Suppressor macrophage (primary cell): ENCODE measurements at places on chromosomes 7 and 10.

- peak; percentile 31 for DNase-seq
Observed at GRCh38 chr7:25216837-25217236, 11.4 kb downstream of the NPVF start.

- no peak for DNase-seq
Observed at GRCh38 chr7:47406801-47407129, 175.1 kb downstream of the TNS3 start.

- DNase-seq, result no peak
Observed at GRCh38 chr10:16832351-16833080, 15.3 kb upstream of the RSU1 start.

DNA sequence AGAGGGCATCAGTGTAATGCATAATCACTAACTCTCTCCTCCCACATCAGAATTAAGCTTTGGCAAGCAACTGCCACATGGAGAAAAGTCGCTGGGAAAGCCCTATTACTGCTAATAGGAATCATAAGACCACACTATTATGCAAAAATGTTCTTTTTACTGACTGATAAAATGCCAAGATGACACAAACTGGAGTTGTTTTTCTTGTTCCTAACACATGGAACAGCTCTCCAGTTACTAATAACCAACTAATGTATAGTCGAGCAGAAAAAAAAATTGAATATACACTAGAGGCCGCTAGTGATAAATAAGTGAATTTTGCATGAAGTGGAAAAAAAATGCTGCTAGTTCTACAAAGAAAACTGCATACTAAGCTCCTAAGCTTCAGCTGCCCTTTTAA lies 165.6 kb downstream of the TPK1 start:
- DNase-seq, result no peak

DNA sequence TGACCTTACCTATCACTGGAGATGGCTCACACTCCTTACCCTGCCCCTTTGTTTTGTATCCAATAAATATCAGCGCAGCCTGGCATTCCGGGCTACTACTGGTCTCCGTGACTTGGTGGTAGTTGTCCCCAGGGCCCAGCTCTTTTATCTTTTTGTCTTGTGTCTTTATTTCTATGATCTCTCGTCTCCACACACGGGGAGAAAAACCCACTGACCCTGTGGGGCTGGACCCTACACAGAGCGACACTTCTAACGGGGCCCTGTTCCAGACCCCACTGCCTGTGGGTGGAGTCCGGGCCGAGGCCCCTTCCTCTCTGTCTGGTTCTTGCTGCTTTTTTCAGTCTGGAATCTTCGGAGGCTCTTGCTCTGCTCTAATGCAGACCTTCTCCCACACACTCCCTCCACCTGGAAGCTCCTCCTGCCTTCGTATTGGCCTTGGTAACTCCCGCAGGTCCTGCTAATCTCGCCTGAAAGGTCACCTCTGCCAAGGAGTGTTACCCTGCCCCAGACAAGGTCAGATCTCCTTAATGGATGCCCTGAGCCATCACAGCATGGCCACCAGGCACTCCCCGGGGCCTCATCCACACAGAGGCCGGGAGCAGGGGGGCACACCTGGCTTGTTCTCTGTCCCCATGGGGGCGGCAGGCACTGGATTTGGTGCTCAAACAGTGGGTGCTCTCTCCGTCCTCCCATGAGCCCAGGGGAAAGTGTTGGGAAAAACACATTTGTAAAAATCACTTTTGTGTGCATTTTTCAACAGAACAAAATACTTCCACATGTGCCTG lies 531.7 kb downstream of the PTPRN2 start:
- DNase-seq, result no peak

DNA sequence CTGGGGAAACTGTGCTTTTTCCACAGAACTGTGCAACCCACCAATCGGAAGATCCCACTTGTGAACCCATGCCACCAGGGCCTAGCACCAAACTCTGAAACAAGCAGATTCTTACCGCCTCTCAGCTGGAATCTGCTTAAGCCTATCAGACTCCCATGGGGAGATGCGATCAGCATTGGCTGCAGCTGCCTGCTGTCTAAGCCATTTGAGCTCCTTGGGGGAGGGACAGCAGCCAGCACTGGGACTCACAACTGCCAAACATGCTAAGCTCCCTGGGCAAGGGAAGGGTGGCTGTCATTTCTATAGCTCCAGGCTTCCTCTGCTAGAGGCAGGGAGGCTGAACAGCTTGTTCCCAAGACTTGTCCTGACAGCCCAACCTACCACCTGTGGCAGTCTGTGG lies 283.8 kb downstream of the CDK14 start:
- no peak for DNase-seq

- DNase-seq, result no peak
Observed at GRCh38 chr10:58712982-58713381, 200.3 kb downstream of the BICC1 start.

GRCh38 chr10:21458126-21458871 lies 67.2 kb downstream of the SKIDA1 start:
- no peak for DNase-seq

GRCh38 chr10:77631241-77631640 lies 6.4 kb downstream of the KCNMA1 start:
- no peak for DNase-seq

DNA sequence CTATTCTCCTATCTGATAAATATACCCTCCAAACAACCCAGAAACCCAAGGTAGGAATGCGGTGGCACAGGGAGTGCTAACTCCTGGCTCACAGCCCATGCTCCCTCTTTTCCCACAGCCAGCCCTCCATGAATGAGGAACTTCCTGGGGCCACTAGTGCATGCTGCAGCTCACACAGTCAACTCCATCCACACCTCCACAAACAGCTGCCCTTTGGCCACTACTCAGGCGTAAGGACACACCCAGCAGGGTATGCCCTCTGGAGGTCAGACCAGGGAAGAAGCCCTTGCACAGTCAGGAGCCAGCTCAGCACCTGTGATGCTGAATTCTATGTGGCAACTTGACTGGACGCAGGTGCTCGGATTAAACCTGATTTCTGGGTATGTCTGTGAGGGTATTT lies 85.2 kb upstream of the PIK3CG start:
- peak; percentile 49 for DNase-seq
